ENCODE measurements at places on chromosomes 2 and 18.

DNA sequence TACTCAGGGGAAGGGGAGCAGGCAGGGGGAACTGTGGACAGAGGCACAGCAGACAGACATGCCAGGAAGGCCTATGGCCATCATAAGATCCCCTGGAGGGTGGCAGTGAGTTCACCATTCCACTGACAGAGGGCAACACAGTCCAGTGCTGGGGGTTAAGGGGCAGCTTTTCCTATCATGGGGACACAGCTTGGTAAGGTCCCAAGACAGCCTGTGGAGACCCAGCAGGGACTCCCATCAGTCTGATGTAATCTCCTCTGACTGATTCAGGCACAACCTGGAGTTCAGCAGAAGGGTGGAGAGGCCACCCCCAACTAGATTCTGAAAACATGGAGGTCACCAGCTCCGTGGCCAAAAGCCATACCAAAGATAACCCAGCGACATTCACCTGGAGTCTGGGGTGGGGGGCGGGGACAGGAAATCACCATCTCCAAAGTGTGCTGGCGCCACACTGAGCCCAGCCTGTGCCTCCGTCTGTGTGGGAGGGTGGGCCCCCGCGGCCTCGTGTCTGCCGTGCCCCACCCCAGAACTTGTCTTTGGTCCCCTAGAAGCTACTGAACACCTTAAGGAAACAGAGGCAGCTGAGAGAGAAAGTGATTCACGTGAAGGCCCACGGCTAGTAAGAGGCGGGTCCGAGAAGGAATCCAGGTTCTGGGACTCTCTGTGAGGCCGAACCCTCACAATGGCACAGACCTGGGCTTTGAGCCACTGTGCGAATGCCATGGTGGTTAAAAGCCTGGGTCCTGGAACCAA, 28.6 kb downstream of the DNMT3A start:
- DNase-seq, result no peak

GRCh38 chr2:113232740-113233139, 46.0 kb downstream of the PAX8 start:
- DNase-seq, result no peak

GRCh38 chr2:29115797-29116781, 874 bp downstream of the CLIP4 start:
- peak; percentile 41 for DNase-seq

DNA sequence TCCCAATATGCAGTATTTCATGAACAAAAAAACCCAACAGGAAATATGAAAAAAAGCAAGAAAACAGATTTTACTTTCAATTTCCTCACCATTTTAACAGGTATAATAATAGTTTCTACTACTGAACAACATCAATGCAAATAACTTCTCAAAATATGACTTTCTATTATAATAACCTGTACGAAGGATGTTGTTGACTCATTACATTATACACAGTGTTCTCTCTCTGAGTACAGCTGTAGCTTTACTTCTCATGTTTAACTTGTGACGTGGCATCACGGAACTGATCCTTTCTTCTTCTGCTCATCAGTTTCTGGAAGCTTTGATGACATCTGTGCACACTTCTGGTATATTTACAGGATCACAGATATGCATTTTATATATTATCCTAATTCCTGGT, 40.0 kb downstream of the FAM228A start:
- no peak for DNase-seq

DNA sequence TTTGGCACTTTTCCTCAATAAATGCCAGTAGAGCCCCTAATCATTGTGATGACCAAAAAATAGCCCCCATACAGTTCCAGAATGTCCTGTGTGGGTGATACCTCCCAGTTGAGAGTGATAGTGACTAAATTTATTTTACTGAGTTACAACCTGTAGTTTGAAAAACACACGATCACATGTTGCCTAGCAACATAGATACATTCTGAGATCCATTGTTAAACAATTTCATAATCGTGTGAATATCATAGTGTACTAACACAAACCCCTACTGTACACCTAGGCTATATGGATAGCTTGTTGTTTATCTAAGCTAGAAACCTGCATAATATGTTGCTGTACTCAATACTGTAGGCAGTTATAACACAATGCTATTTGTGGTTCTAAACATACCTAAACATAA, 30.6 kb downstream of the KCMF1 start:
- no peak for DNase-seq

GRCh38 chr2:99397266-99397920, 60.2 kb downstream of the EIF5B start:
- DNase-seq, result no peak

DNA sequence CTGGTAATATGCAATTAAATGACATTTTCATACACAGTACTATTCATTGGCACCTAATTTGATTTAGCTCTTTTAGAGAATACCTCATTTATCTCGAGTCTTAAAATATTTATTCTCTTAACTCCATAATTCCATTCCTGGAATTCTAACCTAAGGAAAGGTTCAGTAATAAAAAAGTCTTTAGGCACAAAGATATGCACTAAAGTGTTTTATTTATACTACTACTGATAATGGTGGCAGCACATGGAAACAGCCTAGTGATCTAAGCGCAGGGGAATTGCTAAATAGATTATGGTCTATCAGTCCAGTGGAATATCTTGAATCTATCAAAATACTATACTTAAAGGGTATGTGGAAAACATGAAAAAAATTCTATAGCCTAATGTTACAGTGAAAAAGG, 142.5 kb upstream of the LTBP1 start:
- DNase-seq, result no peak

DNA sequence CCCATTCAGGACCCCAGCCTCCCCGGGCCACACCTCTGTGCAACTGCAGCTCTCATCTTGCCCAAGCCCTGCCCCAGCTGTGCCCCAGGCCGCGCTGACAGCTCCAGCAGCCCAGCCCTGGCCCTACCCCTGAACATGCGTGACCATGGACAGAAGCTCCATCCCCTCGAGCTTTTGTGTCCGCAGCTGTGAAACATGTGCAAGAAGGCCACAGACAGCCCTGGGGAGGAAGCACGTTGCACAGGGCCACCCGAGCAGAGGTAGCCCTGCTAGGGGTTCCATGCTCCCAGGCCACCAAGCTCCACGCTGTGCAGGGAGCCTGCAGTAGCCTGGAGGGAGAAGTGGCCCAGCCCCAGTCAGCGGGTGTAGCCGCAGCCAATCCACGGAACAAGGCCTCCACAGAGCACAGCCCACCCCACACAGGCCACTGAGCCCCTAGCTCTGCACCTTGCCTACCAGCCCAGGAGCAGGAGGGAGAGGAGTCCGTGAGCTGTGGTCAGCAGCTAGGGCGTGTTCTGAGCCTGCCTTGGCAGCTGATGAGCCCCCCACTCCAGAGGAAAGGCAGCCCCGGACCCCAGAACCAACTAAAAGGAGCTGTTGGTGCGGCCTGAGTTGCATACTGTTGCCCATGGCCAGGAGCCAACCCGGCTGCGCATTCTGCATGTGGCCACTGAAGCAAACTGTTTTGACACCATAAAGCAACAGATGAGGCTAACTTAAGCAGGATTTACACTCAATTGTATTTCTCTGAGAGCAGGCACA, 184.0 kb downstream of the SEPTIN10 start:
- no peak for DNase-seq

DNA sequence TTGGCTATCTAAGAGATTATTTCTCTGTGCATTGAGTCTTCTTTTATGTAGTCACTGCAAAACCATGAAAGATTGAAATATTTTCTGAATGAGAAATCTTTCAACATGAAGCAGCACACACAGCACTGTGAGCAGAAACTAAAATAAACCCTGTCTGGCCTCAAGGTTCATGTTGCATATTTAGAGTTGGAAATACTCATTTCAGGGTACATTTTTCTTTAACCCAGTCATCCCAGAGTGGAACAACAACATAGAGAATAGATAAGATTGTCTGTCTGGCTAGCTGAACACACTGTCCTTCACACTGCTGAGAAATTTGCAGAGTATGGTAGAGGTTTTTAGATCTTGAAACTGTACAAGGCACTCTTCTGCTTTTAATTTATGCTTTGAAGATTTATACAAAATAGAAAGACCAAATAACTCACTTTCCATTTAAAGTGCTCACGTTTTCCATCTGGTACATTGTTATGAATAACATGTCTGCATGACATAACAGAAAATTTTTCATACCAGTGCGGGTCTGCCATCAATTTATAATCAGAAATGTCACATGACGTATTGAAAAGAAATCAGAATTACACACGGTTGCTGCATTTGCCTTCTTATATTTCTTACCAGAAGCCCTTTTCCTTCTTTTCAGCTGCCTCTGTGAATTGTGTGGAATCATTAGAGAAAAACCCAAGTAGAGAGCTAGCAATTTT, 25.0 kb upstream of the FN1 start:
- no peak for DNase-seq

- DNase-seq, result no peak
Observed at GRCh38 chr2:180364719-180365118, 357.6 kb upstream of the CWC22 start.

- DNase-seq, result no peak
Observed at GRCh38 chr18:55244546-55244945, 285.3 kb upstream of the CCDC68 start.

DNA sequence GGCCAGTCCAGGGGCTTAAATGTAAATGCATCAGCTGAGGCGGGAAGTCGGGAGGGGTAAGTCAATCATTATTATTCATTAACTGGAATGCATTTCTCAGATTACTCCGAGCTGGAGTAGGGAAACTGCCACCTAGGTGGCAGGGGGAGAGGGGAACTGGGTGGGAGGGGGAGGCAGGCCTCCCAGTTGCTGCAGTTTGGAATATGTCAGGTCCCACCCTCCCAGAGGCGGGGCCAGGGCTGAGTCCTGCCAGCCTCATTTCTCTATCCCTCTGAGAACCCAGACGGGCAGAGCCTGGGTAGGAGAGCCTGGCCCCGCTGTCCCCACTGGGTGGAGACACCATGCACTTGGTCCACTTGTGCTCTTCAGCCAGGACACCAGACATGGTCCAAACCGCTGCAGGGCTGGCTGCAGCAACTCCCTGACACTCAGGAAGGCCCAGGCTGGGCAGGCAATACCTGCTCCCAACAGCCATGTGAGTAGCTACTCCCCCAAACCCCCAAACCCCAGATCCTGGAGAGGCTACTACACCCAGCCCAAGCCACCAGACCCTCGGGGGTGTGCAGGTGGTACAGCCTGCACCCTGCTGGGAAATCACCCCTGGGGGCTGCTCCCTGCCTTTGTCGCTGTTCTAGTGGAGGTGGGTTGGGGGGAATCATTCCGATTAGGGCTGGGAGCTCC, at the start of gene GPBAR1:
GPBAR1 (plus strand) TSS at position 274 of the 681 bp plus-strand sequence. CDS start 1,710 bp downstream, outside the sequence.
- DNase-seq, result peak; percentile 71
